ENCODE measurements at places on chromosomes 11 and 22. TPM values are rescaled to one million over a fixed set of nuclear protein-coding genes. Genes with fewer than 3 reads are reported as not detected.

The H19 gene
- 27,241 TPM for total RNA-seq

The SMIM35 gene
- not detected for total RNA-seq

The TEX12 gene
- 1.0 TPM for total RNA-seq

The TRIM64C gene
- not detected for total RNA-seq

The B4GALNT4 gene
- total RNA-seq, result 5.2 TPM

Data from skeletal muscle tissue (tissue), 5 donors.